ENCODE measurements at places on chromosomes 11 and 22.

DNA sequence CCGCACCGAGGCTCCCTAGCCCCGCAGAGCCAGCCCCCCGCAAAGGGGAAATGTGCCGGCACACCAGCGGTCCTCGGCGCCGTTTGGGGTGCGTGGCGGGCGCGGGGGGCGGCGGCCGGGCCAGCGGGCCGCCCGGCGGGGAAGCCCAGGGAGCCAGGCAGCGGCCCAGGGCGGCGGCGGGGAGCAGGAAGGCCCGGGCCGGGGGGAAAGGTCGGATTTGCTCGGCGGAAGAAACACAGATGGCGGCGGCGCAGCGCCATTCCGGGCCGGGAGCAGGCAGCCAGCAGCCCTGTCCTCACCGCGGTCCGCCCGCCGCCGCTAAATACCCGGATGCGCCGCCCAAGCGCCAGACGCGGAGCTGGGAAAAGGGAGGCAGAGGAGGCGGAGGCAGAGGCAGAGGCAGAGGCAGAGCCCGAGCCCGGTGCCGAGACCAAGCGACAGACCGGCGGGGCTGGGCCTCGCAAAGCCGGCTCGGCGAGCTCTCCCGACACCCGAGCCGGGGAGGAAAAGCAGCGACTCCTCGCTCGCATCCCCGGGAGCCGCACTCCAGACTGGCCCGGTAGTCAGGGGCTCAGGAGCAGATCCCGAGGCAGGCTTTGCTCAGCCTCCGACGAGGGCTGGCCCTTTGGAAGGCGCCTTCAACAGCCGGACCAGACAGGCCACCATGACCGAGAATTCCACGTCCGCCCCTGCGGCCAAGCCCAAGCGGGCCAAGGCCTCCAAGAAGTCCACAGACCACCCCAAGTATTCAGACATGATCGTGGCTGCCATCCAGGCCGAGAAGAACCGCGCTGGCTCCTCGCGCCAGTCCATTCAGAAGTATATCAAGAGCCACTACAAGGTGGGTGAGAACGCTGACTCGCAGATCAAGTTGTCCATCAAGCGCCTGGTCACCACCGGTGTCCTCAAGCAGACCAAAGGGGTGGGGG lies 2.6 kb upstream of the GCAT start:
- DNase-seq, result peak; percentile 79

- DNase-seq, result peak; percentile 74
Measured at GRCh38 chr11:19259487-19260345, 19.0 kb upstream of the E2F8 start.

GRCh38 chr11:23947883-23948282 lies 549.0 kb upstream of the LUZP2 start:
- no peak for DNase-seq

DNA sequence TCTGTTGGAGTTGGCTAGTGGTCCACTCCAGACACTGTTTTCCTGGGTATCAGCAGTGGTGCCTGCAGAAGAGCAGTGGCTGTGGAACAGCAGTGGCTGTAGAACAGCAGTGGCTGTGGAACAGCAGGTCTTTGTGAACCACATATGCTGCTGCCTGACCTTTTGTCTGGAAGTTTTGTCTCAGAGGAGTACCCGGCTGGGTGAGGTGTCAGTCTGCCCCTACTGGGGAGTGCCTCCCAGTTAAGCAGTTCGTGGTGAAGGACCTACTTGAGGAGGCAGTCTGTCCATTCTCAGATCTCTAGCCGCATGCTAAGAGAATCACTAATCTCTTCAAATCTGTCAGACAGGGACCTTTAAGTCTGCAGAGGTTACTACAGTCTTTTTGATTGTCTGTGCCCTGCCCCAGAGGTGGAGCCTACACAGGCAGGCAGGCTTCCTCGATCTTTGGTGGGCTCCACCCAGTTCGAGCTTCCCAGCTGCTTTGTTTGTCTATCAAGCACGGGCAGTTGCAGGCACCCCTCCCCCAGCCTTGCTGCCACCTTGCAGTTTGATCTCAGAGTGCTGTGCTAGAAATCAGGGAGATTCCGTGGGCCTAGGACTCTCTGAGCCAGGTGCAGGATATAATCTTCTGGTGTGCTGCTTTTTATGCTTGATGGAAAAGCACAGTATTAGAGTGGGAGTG lies 89.1 kb upstream of the TRIM48 start:
- no peak for DNase-seq

DNA sequence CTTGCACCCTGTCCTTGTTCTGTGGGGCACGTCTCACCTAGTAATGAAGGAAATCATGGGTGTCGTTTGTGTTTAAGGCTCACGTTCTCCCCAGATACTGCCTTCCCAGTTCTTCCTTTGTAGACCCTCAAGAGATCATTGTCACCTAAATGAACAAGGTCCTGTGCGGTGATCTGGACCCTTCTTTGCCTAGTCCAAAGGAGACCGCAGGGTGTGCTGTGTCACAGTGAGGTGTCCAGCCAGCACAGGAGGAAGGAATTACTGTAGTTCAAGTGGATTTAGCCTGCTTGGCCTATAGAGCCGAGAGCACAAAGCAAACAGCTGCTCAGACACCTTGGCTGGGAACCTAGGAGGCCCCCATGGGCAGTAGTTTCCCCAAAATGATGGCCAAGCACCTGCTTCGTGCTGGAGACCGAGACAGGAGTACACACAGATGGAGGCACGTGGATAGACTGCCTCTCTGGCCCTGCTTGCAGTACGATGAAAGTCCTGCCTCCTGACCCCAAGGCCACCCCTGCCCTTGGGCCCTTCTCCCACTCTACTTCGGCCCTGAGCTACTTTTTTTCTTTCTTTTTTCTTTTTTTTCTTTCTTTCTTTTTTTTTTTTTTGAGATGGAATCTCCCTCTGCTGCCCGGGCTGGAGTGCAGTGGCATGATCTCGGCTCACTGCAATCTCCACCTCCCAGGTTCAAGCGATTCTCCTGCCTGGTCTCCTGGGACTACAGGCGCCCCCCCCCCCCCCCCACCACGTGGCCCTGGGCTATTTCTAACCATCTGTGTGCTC lies 19.4 kb upstream of the PPFIA1 start:
- DNase-seq, result no peak

DNA sequence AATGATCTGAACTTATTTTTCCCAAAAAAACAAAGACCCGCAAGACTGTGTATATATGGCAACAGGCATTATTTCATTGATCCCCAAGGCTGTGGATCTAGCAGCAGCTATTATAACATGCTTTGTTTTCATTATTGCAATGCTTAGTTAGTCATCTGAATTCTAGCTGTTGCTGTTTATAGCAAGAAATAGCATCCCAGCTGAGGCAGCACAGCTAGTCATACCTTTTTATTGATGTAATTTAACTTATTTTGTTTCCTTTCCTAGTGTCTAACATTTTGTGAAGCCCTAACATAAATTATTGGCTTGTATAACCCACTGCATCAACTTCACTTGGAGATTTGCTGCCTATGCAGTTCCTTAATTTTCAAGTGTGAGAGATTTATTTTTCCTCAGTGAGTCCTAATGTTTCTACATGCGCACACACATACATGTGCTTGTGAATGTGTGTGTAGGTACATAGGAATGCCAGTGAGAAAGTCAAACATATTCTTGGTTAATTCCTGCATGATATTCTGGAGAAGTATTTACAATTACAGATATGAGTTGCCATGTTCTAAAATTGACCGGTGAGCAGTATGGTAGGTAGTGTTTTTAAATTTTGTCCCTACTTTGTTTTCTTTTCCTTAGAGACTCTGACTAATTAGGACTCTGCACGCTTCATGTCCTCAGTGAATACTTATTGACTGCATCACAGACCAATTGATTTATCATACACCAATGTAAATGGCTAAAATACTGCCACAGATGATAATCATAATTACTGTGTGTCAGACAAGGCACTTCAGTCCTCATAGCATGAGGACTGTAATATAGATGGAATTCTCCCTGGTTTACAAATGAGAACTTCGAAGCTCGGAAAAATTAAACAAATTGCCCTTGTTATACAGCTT lies 119.3 kb downstream of the WNT11 start:
- no peak for DNase-seq

GRCh38 chr22:17443405-17444203 lies 74.3 kb downstream of the CECR2 start:
- no peak for DNase-seq

DNA sequence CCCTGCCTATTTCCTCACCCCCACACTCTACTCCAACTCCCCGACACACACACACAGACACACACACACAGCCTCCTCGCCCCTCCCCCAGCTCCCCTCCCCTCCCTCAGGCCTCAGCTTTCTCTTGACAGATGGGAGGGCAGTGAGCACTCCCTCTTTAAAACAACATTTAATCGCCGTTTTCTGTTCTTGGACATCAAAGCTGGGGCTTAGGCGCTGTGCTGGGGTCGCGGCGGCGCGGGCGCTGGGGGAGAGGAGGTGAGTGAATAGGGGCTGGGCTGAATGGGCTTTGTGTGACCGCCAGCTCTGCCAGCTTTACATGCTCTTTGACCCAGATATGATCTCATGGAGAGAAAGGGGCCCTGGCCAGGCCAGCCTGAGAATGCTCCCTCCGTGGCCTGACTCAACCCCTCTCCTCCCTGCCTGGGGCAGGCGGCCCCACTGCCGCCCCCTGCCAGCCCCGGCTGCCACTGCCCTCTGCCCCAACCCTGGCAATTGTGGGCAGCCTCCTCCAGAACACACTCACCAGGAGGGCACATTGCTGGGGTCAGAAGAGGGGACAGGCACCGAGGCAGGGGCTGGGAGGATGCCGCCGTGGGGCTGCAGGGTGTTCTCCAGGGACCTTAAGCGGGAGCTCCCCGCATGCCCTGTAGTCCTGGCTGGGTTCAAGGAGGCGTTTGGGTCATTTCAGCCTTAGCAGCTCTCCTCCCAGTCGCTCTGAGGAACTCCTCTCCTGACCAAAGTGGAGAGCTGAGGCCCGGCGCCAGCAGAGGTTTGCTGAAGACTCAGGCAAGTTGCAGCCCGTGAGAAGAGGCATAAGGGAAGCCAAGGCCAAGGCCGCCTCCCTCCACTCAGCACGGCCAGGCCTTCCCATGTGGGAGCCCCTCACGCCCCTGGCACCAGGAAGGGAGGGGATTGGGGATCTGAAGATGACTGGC lies 38.3 kb upstream of the NNMT start:
- no peak for DNase-seq

DNA sequence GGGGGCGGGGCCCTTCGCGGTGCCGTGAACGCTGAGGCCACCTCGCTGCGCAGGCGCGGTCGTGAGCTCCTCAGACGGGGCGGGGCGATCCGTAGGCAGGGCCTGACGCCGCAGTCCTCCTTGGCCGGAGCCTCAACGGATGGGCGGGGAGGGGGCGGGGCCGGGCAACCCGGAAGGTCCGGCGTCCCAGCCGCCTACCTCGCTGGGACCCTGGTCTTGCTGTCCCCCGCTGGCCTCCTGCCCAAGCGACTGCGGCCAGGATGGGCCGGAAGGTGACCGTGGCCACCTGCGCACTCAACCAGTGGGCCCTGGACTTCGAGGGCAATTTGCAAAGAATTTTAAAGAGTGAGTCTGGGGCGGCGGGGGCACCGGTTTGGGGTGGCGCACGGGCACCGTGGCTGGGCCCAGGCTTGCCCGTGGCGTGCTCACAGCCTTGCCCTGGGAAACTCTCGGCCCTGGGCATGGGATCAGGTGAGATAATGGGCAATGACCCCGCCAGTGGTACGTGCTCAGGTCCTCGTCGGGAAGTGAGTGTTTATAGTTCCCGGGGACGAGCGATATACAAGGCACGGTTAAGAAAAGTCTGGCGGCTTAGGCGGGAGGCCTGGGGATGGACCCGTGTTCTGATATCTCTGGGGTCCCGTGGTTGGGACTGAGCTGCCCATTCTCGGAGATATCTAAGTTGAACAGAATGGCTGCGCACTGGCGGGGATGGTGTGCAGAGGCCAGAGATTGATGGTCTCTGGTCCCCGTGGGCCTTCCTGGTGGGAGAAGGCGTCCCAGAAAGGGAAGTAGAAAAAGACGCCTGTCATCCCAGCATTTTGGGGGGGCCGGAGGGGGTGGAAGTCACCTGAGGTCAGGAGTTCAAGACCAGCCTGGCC lies at the start of gene NADSYN1:
TSS of gene NADSYN1 (plus strand) at position 167 of the 881 bp plus-strand sequence. CDS start at position 261, 94 bp downstream.
- DNase-seq, result peak; percentile 97

DNA sequence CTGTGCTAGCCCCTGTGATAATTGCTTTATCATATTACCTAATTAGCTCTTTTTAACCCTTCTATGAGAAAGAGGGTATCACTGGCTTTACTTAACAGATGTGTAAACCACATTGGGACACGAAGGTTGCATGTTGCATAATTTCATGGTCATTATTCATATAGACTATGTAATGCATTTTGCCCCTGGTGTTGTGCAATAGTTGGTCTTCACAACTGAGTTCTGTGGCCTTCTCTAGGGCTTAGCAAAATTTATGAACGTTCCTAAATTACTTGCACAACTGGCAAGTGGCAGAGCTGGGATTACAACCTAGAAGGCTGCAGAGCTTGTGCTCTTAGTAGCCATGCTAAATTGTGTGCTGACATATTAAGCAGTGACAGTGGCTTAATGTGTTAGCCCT lies 34.6 kb upstream of the PDGFD start:
- no peak for DNase-seq

DNA sequence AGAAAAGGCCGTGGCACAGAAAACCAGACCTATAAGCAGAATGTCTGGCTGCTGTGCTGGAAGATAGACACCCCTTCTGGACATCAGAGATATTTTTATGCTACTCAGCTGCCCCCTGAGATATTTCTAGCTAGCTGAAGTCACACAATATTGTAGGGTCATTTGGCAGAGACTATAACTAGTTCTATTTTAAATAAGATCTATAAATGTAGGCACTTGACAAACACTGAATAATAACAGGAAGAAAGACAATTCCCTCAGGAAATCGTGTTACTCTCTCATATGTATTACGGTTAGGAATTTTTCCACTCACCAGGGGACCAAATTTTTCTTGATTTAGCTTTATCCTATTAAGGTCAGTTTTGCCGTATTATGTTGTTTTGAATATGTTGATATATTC lies 845.4 kb downstream of the OPCML start:
- no peak for DNase-seq

GRCh38 chr11:27329867-27330632 lies 33.0 kb downstream of the CCDC34 start:
- no peak for DNase-seq

DNA sequence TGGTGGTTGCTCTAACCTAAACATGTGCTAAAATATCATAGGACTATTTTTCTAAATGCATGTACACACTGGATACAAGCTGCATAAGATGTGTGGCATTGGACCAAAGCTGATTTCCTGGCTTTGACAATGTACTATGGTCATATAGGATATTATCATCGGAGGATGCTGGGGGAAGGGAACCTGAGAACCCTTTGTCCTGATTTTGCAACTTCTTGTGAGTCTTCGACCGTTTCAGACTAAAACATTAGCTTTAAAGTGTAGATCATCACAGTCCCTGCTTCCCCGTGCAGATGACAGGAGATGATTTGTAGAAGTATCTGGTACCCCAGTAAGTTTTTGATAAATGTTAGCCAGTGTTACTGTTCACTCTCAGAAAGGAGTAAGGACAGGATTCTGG lies 554.7 kb downstream of the MIAT start:
- DNase-seq, result no peak

Data from activated naive CD8-positive, alpha-beta T cell treated with anti-CD3 and anti-CD28 coated beads, Interleukin-2, amount 50 U/mL, for 24 hours (primary cell).